ENCODE measurements at places on chromosomes 2 and 18.

DNA sequence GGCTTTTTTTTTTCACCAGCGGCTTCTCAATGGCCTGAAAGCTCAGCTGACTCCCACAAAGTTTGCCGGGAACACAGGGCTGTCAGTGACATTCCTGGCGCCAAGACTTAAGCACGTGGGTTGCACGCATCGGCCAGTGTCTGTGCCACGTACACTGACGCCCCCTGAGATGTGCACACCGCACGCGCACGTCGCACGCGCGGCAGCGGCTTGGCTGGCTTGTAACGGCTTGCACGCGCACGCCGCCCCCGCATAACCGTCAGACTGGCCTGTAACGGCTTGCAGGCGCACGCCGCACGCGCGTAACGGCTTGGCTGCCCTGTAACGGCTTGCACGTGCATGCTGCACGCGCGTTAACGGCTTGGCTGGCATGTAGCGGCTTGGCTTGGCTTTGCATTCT is 63.2 kb downstream of the CCDC74A start:
- DNase-seq, result no peak

DNA sequence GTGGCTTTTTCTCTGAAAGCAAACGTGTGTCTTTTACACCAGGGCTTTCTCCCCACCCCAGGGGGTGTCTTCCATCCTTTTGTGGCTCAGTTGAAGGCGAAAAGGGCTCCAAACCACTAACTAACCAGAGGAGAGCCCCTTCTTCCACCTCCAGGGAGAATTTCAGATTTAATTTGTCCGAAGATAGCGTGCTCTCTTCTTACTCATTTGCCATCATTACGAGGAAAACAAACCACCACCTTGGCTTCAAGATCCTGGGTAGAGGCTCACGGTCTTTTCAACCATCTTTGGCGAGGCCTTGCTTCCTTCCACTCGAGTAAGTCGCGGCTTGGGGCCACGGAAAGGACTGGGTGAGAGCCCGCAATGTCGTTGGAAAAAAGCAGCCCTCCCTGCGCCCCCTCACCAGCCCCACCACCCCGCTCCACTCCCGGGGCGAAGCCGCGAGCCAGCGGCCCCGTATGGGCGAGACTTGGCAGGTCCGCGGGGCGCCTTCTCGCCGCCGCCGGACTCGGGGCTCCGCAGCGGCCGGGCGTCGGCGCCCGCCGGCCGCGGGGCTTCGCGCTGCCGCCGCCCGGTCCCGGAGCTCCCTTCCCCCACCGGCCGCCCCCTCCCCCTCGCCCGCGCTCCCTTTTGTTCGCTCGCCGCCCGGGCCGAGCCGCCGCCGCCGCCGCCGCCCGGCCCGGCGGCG is 1.7 kb upstream of the ZNF532 start:
- DNase-seq, result no peak

DNA sequence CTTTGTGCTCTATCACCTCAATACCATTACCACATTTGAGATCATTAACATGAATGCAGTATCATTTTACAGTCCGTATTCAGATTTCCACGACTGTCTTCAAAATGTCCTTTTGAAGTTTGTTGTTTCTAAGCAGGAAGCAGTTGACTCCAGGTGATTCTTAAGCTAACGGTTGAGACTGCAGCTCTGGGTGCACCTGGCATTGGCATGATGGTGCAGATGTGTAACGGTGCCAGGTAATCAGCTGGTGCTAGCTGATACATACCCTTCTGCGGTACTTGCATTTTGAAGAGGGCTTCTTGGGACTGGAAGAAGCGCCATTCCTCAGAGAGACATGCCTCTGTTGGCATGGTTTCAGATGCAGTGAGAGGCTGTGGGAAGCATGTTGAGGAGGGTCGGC is 19.5 kb downstream of the SIGLEC15 start:
- no peak for DNase-seq

- DNase-seq, result no peak
Measured at GRCh38 chr2:240403396-240404104, 31.9 kb upstream of the GPC1 start.

All from Panc1 (cell line).